ENCODE measurements at places on chromosomes 3 and 15.

DNA sequence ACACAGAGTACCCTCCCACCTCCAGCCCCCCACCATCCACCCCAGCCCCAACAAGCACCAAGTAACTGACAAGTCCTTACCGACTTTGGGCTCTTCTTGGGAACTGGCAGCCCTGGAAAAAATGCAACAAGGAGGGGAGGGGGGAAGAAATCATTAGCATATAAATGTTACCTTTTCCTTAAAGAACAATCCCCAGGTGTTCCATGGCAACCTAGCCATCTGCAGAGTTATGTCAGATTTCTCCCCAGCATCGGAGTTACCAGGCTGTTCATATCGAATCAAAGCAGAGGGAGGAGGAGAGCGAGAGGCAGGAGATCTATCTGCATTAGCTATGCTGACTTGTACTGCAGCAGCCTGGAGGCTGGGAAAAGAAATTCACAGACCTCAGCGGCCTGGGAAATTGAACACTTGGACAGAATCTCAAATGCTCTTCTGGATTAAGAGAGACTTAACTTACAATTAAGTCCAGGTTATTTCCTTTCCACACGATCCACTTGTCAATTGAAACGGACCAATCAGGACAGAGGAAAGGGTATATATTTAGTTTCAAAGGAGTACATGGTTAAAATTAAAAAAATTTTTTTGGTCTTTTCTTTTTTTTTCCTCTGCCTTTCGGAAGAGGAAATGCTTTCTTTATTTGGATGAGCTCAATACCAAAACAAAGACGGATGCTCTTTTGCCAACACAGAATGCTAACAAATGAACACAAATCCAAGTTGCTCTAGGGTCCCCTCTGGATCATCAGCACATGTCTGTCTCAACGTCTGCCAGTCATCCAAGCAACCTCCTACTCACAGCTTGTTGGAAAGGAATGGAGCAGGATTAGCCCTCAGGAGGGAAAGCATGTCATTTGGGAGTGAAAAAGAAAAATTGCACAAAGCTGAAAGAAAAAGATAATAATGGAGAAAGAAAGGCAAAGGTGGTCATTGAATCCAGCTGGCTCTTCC, 637.1 kb downstream of the MAGI1 start:
- peak; percentile 52 for DNase-seq

DNA sequence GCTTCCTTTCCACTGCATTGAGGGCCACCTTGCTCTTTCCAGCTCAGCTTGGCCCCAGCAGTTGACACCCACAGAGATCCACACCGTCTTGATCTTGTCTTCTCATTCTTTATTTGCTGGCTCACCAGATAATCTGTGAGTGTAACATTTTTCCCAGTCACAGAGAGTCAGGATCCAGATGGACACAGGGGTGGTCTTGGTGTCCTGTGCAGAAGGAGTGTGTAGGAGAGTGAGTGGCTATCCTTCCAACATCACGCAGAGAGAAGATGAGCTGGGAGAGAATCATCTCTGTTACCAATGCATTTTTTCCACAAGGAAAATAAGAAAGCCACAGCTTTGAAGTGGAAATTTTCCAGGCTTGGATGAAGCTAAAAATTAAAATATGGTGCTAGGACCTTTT, 100.1 kb downstream of the EPHB1 start:
- DNase-seq: no peak

DNA sequence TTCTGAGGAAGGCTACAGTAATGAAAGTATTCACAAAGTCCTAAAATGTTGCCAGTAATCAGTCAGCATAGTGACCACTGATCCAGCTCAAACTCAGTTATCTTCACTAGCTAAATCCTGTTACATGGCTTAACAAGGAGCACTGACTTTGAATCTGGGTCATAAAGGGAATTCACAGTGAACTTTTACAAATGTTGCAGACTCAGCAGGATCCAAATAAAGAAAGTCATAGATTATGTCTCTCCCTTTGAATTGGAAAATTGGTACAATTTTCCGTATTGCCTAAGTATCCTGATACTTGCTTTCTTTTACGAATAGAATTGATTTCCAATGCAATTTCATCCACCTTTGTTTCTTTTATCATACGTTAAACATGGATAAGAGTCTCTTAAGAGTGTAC, 431.5 kb upstream of the CNTN6 start:
- no peak for DNase-seq

- no peak for DNase-seq
Observed at GRCh38 chr15:91113030-91113429, 13.0 kb downstream of the SV2B start.

DNA sequence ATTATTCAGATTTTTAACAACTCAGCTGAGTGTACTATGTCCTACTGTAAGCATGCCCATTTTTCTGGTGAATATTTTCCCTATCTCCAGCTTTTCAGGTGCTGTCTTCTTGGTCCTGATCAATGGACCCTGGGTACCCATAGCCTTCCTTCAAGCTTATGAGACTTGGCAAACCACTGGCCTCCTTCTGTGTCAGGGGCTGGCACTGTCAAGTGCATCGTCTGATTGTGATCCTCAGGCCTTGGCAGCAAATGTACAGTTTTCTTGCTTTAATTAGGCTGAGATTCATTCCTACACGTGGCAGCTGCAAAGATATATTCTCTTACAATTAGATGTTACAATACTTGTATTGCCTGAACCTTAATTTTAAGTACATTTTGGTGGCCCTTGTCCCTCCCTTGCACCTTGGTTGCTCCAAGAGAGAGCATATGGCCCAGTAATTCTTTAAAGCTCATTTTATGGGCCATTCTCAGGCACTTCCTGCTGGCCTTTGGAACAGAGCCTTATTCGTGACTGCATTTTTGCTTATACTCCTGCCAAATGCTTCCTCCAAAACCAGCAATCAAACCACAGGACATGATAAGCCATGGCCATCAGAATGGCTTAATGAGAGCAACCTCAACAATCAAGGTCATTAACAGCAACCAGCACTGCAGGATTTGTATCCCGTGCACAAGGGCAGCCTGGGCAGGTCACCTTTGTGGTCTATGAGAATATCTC, 179.9 kb downstream of the CNTN6 start:
- DNase-seq: no peak

DNA sequence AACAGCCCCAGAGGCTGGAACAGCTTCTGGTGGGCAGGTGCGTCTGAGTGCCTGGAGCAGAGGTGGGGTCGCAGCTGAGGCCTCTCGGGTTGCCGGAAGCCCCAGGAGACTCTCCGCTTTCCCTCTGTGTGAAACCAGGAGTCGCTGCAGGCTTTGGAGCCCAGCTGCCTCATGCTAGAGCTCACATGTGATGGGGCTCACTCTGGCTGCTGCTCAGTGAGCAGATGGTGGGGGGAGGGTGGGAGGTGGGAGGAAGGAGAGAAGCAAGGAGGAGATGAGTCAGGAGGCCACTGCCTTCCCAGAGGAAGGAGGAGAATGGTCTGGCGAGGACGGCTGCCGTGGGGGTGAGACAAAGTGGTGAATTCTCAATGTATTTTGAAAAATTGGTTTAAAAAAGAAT, 290.1 kb upstream of the CHRNA7 start:
- peak; percentile 51 for DNase-seq

DNA sequence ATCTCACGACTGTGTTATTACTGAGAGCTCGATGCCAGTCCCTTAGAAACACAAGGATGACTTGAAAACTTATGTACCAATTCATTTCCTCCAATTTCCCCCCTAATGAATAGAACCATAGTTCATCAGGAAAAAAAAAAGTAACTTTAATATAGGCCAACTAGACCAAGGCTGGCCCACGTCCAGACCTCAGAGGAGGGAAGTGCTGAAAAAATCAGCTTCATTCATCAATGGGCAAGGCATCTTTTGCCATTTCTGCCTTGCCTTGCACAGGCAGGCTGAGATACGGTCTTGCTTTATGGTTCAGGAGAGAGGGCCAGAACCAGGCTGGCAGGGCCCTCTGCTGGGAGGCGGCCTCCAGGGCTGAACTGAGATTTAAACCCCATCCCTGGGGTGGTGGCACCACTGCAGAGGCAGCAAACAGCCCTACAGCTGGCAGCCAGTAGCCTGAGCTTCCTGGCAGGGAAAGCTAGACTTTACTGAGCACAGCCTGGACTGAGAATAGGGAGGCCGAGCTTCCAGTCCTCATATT, 104.1 kb upstream of the TNFAIP8L3 start:
- no peak for DNase-seq

DNA sequence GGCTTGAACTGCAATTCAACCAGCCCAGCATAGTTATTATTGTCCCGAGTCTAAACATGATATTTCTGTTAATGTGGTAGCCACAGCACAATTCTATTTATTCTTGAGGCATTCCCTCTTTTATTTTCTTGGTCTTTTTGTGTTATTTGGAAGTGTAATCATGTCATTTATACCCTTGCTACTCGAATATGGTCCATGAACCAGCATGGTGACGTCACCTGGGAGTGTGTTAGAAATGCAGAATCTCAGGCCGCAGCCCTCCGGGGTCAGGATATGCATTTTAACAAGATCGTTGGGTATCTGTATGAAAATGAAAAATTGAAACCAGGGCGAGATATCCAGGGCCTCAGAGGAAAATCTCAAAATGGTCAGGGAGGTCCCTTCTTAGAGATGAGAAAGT, 165.0 kb upstream of the CTDSPL start:
- no peak for DNase-seq

- no peak for DNase-seq
Observed at GRCh38 chr3:106440672-106441071, 571.9 kb upstream of the CBLB start.

All from neural progenitor cell (in vitro differentiated cells).